ENCODE measurements at places on chromosomes 16 and 17.
A peak's percentile ranks its signal among the peaks of the same experiment; 100 is the strongest.

GRCh38 chr16:65353183-65353582 is 231.3 kb upstream of the CDH11 start:
- DNase-seq: no peak

DNA sequence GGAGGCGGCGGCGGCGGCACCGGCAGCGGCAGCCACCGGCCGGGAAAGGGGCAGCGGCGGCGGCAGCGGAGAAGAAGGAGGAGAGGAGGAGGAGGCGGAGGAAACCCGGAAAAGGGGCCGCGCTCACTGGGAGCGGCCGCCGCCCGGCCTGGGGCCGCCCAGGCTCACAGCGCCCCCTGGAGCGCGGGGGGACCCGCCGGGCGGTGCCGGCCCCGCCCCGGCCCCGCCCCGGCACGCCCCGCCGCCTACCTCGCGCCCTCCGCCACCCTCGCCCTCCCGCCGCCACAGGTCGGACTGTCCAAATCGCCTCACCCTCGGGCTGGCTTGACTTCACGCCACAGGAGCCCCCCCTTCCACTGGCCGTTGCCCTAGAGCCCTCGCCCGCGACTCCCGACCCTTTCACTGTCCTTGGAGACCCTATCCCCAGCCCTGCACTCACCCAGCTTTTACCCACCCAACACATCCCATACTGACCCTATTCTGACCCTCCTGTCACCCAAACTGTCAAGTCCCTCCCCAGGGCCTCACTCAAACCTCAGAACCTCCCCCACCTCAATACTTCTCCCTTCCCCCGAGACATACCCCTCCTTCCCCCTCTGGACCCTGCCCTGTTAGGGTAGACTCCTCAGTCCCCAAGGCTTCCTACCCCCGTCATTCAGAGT is at the start of gene CSNK2A2:
Gene CSNK2A2, minus strand, starts transcription at position 85 of the 662 bp plus-strand sequence. CDS start 370 bp downstream, outside the sequence.
- peak; percentile 58 for DNase-seq

- DNase-seq: no peak
Observed at GRCh38 chr16:84486126-84486525, 18.3 kb downstream of the MEAK7 start.

DNA sequence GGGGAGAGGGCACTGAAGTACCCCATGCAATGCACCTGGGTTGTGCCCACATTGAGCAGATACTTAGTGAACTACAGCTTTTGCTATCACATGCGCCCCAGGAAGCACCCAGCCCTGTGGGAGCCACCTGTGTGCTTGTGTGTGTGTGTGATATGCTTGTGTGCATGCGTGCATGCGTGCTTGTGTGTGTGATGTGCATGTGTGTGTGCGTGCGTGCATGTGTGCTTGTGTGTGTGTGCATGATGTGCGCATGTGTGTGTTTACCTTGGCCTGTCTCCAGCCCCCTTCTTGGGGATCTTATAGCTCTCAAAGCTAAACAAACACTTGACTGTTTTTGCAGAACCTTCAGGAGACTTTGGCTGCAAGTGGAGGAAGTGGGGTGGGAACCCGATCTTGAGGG is 841 bp downstream of the C16orf89 start:
- DNase-seq: no peak

DNA sequence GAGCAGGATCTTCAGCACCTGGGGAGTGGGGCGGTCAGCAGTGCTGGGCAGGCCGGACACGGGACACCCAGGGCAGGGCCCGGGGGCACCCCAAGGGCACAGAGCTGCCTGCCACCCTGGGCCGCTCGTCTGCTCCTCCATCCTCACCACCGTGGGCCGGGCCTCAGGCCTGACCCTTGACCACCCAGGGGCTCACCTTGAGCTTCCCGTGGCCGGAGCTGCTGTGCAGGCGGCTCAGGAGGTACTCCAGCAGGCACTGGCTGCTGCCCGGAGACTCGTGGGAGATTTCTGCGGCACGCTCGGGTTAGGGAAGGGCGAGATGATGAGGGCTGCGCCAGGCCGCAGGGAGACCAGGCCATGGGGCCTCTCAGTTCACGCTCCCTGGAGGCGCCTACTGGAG is 2.1 kb downstream of the TEPSIN start:
- no peak for DNase-seq

- DNase-seq: no peak
Observed at GRCh38 chr16:14486520-14487303, 143.3 kb downstream of the PARN start.

- DNase-seq: no peak
Observed at GRCh38 chr16:10168258-10168657, 14.0 kb downstream of the GRIN2A start.

GRCh38 chr17:29526322-29526721 is 40.5 kb downstream of the ABHD15 start:
- DNase-seq: no peak

- DNase-seq: no peak
Observed at GRCh38 chr16:74582970-74583369, 23.9 kb downstream of the GLG1 start.

- no peak for DNase-seq
Observed at GRCh38 chr17:51500454-51500853, 240.1 kb downstream of the UTP18 start.

GRCh38 chr17:48633266-48633677 is 7.1 kb upstream of the HOXB9 start:
- no peak for DNase-seq

DNA sequence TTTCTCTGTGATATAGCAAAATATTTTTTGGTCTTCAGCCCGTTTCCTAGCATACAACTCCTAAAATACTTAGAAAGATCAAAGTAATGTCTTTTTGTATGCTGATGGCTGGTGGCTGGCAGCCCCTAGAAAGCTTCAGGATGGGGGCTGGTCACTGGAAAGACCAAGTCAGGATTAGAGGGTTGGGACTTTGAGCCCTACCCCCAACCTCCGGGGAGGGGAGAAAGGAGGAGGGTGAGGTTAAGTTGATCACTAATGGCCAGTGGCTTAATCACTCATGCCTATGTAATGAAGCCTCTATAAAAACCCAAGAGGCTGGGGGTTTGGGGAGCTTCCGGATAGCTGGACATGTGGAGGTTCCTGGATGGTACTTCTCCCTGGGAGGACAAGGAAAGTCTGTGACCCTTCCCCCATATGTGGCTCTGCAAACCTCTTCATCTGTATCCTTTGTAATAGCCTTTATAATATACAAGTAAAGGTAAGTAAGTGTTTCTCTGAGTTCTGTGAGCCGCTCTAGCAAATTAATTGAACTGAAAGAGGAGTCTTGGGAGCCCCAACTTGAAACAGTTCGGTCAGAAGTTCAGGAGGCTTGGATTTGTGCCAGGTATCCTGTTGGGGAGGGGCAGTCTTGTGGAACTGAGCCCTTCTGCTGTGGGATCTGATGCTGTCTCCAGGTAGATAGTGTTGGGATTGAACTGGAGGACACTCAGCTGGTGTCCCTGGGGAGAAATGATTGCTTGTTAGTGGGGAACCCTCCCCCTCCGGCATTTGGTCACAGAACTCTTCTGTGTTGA is 3.5 kb downstream of the SLC7A6 start:
- no peak for DNase-seq

GRCh38 chr16:88568710-88569613 is 1.2 kb upstream of the ZC3H18 start:
- DNase-seq: no peak

DNA sequence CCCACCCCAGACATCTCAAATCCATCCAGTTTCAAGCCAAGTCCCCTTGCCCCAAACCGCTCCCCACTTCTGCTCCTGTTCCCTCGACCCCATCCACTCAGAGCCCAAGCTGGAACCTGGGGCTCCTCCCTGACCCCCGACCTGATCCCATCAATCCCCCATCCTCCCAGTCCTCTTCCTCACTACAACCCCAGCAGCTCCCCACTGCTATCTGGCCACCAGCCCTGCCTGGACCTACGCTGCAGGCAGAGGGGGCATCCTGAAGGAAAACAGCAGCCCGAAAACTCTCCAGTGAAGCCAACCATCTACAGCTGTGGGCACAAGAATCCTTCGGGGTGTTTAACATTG is 3.9 kb downstream of the FDXR start:
- DNase-seq: no peak

DNA sequence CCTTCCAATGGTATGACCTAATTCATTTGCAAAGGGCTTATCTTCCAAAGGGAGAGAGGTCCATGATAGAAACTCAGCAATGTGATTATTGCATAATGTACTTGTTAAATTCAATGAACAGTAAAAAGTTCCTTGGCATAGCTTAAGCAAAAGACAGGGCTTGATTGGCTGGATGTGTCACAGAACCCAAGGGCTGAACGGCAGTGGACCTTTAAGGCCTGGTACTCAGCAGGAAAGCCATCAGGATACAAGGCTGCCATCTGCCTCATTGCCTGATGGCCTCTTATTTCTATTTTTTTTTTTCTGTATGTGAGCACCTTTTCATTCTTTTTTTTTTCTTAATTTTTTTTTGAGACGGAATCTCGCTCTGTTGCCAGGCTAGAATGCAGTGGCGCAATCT is 208.9 kb upstream of the WSCD1 start:
- DNase-seq: no peak
